Heart left ventricle (tissue), 16 donors: ENCODE measurements at places on chromosomes 5 and 9. TPM values are rescaled to one million over a fixed set of nuclear protein-coding genes. Genes with fewer than 3 reads are reported as not detected.

DNA sequence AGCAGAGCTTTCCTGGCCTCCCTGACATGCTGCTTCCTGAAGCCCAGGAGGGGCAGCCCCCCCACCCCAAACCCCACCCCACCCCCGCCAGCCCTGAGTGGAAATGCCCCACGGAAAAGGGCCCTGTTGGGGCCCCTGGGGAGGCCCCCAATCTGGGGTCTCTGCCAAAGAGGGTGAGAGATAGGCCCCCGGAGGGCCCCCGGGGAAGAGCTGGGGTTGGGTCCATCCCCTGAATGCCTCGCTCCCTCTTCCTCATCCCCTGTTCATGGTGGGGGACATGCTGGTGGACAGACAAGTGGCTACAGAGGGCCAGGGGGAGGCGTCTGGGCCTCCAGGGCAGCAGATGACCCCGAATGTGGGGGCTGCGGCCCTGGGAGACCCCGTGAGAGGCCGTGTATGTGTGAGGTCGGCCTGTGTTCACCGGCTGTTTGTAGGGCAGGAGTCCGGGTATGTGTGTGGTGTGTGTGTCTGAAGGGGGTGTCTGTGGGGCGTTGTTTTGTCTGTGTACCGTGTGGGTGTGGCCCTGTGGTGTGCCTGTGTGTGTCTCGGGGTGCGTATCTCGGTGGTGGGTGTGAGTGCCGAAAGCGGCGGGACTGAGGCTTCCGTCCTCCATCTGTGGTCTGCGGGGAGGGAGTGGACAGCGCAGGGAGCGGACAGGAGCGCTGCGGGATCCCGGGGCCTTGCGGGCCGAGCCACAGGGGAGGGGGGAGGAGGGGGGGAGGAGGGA is 11.3 kb downstream of the C9orf50 start:
- peak; percentile 65 for DNase-seq

GRCh38 chr5:58764199-58764598 is 181.3 kb downstream of the RAB3C start:
- no peak for DNase-seq

DNA sequence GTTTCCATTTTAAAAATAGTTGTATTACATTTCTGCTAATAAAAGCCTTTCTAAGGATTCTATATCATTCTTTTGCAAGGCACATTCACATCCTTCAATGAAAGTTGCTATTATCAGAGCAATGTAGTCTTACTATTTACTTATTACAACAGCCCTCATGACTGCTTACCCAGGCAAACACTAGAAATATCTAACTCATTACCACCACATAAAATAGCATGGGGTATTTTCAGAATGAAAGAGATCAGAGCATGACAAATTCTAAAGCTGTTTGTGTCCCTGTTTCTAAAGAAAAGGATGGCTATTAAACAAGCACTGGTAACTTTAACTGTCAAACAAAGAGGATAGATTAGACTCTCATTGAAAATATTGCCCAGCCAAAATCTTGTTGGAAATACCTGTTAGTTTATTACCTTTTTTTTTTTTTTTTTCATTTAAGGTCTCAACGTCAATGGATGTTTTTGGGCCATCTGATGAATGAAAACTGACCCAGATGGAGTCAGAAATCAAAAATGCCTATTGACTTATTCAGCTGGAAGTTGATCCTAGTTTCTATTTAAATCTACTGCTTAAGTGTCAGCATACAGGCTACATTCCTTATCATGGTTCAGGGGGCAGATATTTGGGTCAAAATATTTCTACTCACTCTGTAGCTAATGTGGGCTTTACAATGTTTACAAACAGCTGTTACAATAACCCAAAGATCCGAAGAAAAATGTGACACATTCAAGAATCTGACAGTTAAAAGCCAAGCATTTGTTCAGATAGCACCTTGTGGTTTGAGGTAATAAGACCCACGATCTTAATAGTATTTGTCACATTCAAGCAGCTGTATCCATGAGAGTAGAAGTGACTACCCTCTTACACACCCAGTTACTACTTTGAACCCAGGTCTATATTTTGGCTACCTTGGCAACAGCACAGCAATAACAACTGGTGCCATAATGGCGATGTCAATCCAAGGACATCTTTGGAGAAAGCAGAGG is 554.8 kb upstream of the MEF2C start:
- DNase-seq, result no peak

DNA sequence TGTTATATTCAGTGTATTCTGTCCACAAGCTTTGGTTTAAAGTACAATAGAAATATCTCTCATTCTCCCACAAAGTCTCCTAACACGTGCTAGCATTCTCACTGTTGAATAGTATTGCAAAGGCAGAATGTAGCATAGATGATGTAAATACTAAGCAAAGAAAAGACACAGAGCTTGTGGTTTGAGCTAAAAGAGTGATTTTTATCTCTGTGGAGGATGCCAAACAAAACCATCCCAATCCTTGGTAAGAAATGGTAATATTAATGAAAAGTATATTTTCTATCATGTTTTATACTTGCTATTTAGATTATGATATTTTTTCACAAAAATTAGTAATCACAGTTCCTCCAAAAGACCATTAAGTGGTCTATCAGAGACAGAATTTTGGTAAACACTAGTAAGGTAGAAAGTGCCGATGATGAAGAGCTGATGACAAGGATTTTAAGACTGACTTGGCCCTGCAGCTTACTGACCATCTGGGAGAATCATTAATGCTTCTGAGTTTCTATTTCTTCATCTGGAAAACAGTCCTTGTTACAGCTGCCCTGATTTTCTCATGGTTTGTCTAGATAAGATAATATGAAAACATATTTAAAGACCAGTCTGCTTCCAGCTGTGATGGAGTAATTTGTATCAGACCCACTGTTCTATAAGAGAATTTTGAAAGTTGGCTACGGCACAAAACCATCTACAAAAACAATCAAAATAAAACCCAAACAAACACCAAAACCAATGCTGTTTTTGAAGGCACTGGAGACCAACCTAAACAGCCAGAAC is 510.2 kb downstream of the SPATA31D1 start:
- no peak for DNase-seq

DNA sequence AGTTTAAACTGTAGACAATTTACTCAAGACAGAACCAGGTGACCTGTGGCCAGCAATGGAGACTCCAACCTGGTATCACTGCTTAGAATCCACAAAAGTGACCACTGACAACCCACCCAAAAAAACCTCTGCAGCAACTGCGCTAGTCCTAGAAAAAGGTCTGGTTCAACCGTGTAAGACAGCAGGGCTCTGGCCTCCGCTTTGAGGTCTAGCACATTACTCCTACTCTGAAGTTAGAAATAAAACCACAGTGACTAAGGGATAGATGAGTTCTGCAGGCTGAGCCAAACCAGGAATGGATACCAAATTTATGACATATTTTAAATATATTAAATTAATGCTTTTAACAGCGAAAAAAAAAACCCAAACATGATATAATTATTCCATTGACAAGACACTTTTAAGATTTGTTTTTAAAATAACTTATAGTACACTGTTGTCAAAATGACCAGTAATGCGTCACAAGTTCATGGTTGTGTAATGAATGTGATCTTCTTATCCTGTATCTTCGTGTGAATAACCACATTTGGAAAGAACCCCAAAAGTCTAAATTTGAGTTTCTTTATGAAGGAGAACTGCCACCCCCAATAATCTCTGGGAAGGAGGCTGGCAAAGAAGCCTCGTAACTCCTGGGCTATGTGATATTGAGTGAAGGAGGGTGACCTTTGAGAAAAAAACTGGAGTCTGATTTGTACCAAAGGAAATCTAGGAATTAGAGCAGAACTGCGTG is 101.9 kb upstream of the SLC44A1 start:
- no peak for DNase-seq

The ACOT12 gene
- total RNA-seq, result not detected

DNA sequence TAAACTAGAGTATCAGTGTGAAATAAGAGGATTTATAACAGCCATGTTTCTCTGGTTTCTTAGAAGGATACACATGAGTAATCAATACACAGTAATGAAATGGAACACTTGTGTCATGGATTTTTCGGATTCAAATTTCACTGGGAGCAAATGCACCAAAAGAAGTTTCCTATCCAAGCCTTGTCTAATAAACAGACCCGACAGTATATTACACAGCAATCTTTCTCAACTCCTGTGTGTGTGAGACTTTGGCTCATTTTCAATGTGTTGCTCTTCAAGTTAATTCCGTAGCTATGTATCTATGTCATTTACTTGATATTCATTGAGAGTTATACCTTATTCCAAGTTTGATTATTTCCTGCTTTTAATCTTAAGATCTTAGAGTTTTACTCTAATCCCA is 930.2 kb downstream of the MAT2B start:
- DNase-seq, result no peak

The SPINK6 gene
- total RNA-seq, result not detected

DNA sequence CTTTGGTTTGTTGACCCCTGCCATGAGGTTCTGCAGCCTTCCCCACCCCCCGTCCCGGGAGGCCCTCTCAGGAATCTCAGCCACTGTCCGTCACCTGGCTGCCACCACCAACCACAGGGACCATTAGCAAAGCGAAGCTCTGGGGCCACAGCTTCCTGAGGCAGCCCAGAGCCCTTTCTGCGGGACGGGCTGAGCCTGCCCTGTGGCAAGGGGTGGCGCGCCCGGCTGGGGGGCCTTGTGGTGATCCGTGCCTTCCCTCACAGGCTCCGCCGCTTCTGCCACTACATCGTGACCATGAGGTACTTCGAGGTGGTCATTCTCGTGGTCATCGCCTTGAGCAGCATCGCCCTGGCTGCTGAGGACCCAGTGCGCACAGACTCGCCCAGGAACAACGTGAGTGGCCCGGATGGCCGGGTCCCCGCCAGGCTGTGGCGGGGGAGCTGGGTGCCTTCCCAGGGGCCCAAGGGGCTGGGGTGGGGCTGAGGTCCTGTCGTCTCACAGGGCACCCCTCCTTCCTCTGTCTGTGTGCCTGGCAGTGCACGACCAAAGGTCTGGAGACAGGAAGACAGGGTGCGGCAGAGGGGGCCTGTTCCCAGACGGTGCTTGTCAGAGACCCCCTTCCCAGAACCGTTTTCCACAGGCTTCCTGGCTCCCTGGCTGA is 169.2 kb downstream of the CACNA1B start:
- DNase-seq, result peak; percentile 39

- no peak for DNase-seq
Observed at GRCh38 chr5:178323961-178324360, 91.4 kb upstream of the PHYKPL start.

DNA sequence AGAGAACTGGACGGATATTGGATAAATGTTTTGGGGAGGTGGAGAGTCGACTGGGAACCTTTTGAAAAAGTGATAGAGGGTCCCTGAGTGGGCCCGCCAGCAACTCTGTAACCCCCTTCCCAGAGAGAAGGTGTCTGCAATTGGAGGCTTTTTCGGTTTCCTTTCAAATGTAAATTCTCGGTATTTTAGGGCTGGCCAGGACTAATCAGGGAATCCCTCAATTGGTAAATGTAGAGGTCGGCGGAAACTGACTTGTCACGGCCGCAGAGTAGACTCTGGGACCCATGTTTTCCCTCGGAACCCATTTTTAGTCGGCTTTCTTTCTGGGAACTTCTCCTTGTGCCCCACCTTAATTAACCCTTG is 524 bp downstream of the CCNB1 start:
- DNase-seq, result no peak

The CCIN gene
- total RNA-seq, result not detected

DNA sequence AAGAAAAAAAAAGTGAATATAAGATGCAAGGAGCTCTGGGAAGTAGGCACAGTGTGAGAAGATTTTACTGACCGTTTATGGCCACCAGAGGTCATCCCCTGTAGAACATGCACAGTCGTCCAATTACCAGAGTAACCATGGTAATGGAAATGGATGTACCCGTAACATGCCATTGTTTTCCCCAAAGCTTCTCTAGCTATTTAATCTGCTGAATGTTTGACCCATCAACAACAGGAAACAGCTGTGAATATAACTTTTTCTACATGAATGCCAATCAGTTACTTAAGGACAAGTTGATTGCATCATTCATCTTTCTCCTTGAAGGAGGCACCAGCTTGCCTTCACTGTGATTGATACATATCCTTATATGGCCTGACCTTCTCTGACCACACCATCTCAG is 1967.0 kb upstream of the CDH9 start:
- DNase-seq, result no peak

The C8G gene
- total RNA-seq, result 1.5 TPM

The ANKDD1B gene
- not detected for total RNA-seq

The TEX48 gene
- not detected for total RNA-seq

DNA sequence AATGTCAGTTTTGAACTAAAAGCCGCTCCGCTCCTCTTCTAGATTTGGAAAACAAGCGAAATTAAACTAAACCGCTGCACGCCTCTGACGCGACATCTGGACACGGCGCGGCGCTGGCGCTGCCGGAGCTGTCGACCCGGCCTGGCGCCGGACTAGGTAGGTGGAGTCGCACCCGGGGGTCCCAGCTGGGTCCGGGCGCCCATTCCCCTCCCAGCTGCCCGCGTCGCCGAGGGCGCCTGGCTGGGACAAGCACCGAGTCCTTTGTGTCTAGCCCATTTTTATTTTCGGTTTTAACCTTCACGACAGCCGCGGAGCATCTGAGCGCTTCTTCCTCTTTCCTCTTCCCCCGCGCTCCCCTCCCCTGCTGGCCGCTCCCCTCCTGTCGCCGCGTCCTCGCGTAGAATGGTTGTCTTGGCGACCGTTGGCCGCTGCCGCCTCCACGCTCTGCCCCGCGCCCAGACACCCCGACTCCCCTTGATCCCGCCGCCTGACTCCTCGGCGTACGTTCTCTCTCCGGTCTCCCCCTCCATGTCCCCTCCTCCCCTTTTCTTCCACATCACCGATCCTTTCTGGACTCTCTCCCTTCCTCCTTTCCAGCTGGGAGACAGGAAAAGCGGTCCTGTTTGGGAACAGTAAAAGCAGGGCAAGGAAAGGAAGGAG is 545 bp downstream of the CDKN2B-AS1 start:
- peak; percentile 81 for DNase-seq

The POLR3G gene
- total RNA-seq, result 0.35 TPM

The SPAAR gene
- 10.3 TPM for total RNA-seq

DNA sequence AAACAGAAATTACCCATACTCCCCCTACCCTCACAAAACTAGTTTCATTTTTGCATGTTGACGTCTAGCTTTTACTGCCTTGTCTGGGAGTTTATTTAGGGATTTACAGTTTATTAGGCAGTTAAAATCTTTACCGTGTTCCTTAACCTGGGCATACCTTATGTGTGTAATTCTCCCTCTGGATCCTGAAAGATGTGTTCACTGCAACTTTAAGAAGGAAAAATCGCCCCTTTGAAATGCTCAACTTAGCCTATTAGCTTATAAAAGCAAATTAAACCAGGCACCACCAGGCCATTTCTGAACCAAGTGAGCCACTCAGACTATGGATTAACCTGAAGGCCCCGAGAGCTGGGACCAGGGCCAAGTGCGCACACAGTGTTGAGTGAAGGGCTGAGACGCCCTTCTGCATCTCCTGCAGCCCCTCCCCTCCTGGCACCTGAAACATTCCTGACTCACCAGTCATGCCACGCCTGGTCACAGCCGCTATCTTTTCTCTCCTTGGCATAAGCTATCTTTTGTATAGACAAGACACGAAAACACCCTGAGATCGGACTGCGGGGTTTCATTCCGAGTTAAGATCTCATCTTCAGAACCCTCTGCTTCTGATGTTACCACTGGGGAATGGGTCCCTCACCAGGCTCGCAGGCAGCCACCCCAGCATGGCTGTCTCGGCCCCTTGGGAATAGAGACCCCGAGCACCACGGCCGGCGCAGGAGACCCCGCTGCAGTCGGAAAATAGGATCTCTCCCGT is 111.9 kb downstream of the ROR2 start:
- peak; percentile 78 for DNase-seq
